ENCODE measurements at places on chromosomes 2 and 18.

GRCh38 chr2:9174771-9175437 lies 31.7 kb upstream of the ASAP2 start:
- no peak for DNase-seq

DNA sequence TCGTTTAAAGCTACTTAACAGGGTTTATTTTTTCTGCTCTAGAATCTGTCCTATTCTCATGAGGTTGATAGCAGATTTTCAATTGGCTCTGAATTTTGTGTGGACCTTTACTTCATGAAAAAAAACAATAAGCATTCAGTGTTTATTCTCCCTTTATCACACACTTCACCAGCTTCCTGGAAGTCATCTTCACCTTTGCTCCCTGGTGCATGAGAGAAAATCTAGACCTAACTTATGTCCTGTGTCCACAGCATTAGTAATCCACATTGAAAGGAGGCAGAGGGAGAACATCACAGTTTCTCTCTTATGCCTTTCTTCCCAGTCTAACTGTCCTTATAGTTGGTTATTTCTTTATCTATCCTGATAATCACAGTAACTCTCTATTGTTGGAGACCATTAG lies 316.1 kb downstream of the PTH2R start:
- no peak for DNase-seq

DNA sequence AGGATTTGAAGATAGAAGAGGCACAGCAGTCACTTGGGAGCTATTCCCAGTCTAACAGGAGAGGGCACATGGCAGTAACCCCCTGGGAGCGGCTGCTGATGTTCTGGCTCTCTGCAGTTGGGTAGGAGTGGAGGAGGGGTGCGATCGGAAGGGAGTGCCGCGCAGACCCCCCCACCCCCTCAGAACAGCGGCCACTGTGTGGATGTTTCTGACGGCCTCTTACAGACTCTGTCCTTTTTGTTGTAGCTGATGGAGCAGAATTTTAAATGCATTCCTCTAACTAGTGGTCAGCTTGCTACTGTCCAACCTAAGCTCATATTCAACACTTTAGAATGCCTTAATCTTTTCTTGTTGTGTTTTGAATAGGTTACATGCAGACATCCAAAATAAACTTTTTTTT lies 127.9 kb downstream of the AGAP1 start:
- DNase-seq, result no peak

GRCh38 chr2:100722125-100722524 lies 97.8 kb upstream of the NPAS2 start:
- no peak for DNase-seq

- no peak for DNase-seq
These were observed 8.2 kb upstream of the RNU2-63P start for GRCh38 chr2:88024509-88024908.
